ENCODE measurements at places on chromosomes 12 and 14. TPM values are rescaled to one million over a fixed set of nuclear protein-coding genes. Genes with fewer than 3 reads are reported as not detected.

GRCh38 chr14:55248411-55248810 is 22.8 kb upstream of the FBXO34 start:
- no peak for DNase-seq

DNA sequence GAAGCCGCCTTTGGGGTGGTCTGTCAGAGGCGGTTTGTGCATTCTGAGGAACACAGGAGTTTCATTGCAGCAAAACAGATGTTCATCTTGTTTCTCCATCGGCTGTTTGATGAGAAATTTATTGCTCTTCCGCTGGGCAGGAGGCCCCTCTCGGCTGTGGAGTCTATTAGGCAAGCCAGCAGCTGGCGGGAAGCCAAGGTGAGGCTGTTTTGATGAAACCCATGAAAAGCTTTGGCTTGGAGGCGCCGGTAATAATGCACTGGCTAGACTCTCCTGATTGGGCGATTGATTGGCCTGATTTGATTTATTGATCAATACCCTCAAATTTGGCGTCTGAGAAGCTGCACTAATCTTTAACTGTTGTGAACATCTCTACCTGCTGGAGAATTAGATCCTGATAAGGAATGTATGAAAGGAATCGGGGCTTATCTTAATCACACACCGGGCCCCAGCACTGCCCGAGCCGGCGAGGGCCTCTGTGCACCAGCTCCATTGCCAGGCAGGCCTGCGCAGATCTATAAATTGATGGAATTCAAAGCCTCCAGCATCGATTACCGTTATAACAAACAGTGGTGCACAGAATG is 187.7 kb downstream of the PHETA1 start:
- peak; percentile 86 for DNase-seq

KCNH5 gene
- 0.06 TPM for polyA plus RNA-seq

DNA sequence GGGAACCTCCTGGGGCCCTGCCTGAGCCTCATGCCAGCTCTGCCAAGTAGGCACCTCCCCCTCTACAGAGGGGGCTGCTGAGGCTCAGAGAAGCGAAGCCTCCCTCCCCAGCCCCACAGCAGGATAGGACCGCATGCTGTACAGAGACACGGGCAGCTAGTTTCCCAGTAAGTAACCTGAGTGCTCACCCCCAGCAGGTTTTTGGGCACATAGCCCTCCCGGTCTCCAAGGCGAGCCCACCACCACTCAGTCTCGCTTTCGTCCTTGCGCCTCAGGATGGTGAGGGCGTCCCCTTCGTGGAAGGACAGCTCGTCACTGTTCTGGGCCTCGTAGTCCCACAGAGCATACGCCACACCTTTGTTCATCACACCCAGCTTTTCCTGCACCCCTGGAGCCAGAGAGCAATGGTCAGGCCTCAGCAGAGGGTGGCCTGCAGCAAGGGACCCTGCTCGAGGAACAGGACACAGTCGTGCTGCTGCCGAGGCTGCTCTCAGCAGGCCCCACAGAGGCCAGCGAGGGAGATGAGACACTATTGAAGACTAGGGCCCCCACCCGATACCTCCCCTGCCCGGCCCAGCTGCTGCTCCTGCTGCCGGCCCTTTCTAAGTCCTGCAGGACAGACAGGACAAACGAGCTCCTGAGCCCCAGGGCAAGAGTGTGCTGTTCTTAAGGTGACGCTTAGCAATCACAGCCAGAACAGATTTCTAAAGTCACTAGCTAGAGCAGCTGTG is 20.4 kb downstream of the ZFYVE21 start:
- no peak for DNase-seq

DNA sequence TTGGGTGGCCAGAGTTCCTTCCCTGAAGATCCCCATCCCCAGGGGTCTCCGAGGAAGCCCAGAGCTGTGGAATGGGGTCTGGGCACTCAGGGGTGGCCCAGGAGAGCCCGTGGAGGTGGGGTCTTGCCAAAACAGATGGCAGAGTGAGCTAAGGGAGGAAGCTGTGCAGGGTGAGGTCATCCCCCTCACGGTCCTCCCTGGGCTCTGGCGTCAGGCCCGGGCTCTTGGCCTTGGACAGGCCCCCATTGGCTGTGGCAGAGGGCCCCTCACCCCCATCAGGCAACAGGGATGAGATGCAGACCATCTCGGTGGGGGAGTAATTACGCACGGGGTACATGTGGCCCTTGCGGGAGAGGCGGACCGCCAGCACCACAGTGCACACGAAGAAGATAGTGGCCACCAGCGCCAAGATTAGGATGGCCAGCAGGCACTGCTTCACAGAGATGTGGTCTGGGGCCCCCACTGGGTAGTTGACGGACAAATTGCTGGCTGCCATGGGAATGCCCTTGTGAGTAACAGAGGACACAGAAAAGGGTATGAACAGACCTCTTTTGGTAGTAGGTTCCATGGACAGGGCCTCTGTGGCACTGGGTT is 10.7 kb downstream of the SELPLG start:
- no peak for DNase-seq

- no peak for DNase-seq
These were observed 50.2 kb downstream of the ZFYVE26 start for GRCh38 chr14:67766035-67766680.

IFNG gene
- not detected for polyA plus RNA-seq

DNA sequence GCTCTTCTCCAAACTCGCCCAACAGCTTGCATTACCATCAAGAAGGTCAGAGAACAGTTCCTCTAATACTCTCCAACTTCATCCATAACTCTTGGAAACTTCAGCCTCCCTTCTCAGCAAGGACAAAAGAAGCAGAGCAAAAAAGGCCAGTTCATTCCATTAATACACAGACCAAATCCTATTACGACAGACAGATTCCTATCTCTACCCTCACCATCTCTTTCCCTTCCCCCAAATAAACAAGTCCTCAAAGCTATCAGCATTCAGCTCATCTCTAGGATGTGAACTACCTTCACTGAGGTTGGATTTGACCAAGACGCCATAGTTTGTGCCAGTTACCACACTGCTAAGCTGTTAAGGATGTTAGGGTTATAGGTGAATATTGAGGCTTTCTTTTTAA is 25.2 kb downstream of the SINHCAF start:
- no peak for DNase-seq

GRCh38 chr14:22623047-22623446 is 21.1 kb downstream of the OR6J1 start:
- DNase-seq: no peak

DNA sequence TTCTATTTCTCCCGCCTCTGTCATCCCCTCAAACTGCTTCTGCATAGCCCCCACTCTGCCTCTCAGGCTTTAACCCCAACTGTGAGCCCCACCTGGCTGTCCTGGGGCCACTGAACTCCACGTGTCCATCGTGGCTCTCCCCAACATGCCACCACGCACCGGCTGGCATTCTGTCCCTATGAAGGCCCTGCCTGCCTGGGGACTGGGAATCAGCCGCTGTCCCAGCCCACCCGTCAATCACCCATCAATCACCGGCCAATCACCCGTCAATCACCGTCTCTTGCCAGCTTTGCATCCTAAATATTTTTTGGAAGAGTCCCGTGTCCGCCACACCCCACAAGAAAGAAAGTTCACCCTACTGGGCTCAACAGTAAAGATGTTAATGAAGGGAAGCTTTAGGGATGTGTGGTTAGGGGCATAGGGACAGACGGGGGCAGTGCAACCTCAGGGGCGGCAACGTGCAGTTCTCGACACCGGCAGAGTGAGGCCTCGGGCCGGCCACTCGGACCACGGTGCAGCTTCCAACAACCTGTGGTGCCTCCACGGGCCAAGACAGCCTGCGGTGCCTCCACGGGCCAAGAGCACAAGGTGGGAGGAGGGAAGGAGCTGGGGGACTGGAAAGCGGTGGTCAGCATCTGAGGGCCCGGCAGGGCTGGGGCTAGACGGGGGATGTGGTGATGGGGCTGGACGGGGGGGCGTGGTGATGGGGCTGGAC is 85.6 kb downstream of the GALNT9 start:
- no peak for DNase-seq

- DNase-seq: no peak
These were observed 56.9 kb downstream of the OTX2 start for GRCh38 chr14:56753396-56753795.

DNA sequence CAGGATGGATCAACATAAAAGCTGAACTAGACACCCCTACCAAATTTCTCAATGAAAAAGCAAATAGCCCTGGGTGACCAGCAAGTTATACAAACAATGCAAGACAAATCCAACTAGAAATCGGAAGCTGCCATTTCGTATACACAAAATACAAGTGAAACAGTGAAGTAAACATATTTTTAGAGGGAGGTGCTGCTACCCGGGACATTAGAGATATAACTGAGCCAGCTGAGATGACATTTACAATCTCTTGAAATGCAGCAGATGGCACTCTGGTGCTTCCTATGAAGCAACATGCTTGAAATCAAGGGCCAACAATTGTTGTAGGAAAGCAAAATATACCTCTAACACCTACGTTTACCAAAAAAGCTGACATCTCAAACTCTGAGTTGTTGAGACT is 25.5 kb downstream of the BDKRB1 start:
- DNase-seq: no peak

GRCh38 chr12:41344776-41345470 is 156.8 kb downstream of the PDZRN4 start:
- DNase-seq: no peak

DNA sequence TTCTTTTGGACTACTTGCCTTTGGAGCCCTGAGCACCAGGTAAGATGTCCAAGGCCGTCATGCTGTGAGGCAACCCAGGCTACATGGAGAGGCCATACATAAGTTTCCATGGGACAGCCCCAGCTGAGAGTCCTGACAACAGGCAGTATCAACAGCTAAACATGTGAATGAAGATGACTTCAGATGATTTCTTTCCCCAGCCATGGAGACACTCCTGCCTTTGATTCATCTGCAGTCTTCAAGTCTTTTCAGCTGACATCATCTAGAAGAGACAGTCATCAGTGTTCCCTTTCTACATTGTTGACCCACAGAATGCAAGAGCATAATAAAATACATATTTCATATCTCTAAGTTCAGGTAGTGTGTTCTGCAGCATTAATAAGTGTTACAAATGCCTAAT is 398.7 kb downstream of the BTG1 start:
- DNase-seq: no peak

DNA sequence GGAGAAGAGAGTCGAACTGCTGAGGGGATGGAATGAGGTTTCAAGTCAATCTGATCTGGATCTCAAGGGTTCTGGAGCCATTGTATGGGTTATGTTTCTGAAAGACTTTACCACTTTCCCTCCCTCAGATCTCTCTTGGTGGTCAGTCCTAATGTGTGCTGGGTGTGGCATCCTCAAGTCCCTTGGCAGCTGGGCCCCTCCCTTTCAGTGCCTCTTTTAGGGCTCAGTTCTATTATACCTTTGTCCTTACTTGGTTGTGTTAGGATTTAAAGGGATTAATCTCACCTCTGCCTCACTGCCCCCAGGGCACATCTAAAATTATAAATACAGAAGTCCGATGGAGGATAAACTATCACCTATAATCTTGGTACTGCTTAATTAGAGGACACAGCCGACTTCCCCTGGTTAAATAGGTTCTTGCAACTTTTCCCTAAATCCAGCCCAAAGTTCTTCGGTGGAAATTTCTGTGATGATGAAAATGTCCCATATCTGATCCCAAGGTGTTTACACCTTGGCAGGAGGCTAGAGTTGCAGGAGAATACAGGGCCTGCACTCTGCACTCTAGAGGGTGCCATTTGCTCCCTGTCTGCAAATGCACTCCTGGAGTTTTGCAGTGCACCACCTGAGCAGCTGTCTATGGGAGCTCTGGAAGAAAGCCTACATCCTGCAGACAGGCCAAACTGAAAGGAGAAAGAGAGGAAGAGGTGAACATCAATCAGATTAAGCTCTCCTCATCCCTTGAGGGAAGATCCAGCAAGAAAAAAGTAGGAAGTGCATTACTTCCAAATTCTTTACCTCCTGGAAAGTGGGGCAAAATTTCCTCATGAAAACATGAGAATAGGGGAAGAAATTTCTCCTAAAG is 106.8 kb downstream of the NUAK1 start:
- DNase-seq: no peak

DNA sequence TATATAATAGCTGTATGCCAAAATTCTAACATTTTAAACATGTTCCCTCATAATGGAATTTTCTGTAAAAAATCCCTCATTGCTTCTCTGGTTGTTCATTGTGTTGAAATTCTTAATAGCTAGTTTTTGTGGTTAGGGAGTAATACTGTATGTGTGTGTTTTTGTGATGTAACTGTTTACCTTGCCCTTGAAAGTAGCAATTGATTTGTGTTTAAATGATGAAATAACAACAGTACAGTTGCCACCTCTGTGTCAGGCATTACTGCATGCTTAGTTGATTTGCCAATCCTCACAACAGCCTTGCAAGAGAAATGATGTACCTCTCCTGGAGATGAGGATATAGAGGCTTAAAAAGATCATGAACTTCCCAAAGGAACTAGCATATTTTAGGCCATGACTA is 94.9 kb downstream of the DAAM1 start:
- no peak for DNase-seq

NDRG2 gene
- polyA plus RNA-seq: 138 TPM

- no peak for DNase-seq
These were observed 31.4 kb upstream of the SLC35F4 start for GRCh38 chr14:57897144-57897748.

- no peak for DNase-seq
These were observed 229.8 kb upstream of the FLRT2 start for GRCh38 chr14:85300107-85300506.

- DNase-seq: no peak
These were observed 142.1 kb downstream of the TSPAN9 start for GRCh38 chr12:3219233-3219632.

CEBPE gene
- polyA plus RNA-seq: 0.16 TPM

- DNase-seq: peak; percentile 36
These were observed 63.3 kb upstream of the HSPB8 start for GRCh38 chr12:119115296-119115905.

DNA sequence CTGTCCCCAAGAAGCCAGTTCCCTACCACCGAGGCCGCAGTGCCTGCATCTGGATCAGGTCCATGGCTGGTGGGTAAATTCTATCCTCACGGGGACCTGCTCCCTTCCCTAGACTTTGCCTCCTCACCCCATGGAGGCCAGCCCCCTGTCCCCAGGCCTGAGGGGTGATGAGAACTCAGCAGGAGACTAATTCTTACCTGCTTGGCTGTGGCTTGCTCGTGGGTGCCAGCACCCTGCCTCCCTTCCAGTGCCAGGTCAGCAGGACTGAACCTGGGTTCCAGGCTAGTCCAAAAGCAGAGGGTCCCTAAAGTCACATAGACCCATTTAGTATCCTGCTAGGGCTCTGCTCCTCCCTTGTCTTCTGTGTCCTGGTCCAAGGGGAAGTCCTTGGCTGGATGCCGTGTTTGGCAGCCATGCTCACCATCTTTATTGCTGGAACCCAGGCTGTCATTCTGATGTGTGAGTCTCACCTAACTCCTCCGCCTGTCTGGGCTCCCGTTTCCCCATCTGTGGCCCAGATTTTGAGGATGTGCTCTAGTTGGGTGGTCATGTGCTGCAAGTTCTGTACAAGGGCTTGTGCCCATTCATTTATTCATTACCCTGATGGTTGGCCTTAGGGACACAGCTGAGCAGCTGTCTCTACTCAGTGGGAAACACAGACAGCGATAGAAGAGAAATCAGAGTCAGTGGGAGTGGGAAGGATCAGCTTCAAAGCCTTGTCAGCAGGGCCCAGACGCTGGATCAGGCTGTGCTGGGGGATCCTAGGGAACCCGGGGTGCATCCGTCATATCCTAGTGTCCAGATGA is 949 bp downstream of the PLBD2 start:
- DNase-seq: peak; percentile 49

GRCh38 chr14:96962337-96962736 is 165.2 kb downstream of the VRK1 start:
- no peak for DNase-seq

- no peak for DNase-seq
These were observed 202.5 kb upstream of the LRIG3 start for GRCh38 chr12:59122784-59123183.

GRCh38 chr12:70635755-70636154 is 1.5 kb downstream of the PTPRB start:
- DNase-seq: no peak

Data from right lung (tissue), 10 donors.